ENCODE measurements at places on chromosomes 5 and 9. TPM values are rescaled to one million over a fixed set of nuclear protein-coding genes. Genes with fewer than 3 reads are reported as not detected.

GRCh38 chr9:116087246-116087645, 66.3 kb upstream of the PAPPA start:
- no peak for DNase-seq

- no peak for DNase-seq
Observed at GRCh38 chr9:109132567-109133021, 12.8 kb upstream of the TMEM245 start.

- DNase-seq, result no peak
Observed at GRCh38 chr9:87677776-87678587, 47.9 kb upstream of the CTSL start.

GRCh38 chr5:168844016-168844921, 265.1 kb upstream of the PANK3 start:
- no peak for DNase-seq

The IRF1 gene
- total RNA-seq, result 304 TPM

The PRR16 gene
- 0.27 TPM for total RNA-seq

The LCN15 gene
- total RNA-seq, result not detected

DNA sequence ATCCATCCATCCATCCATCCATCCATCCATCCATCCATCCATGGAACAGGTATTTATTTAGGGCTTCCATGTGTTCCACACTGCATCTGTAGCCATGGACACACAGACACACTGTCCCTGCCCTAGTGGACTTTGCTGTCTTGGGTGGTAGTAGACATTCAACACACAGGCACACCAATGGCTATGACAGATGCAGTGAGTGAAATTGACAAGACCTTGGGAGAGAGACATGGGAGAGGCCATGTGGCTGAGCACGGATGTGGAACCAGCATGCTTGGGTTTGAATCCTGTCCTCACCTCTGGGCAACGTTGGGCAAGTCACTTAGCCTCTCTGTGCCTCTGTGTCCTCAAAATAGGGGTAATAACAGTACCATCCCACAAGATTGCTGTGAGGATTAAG, 45.3 kb downstream of the STOM start:
- no peak for DNase-seq

The SOHLH1 gene
- total RNA-seq, result not detected

The TAS2R1 gene
- not detected for total RNA-seq

DNA sequence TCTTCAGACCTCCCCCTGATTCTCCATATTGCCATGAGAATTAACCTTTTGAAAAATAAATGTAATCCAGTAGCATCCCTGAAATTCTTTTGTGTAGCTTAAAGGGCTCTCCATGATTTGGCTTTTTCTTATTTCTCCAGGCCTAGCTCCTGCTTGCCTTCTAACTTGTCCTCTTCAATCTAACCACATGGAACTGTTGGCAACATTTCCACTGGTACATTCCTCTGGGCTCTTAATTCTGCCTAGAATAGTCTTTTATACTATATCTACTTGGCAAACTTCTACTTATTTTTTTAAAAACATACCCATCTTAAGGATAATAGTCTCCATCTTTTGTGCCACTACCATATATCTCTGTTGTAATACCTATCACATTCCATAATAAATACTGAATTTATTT, 54.1 kb downstream of the GNG10 start:
- no peak for DNase-seq

The CRHBP gene
- 0.62 TPM for total RNA-seq

GRCh38 chr9:20187318-20187717, 398.5 kb upstream of the SLC24A2 start:
- peak; percentile 32 for DNase-seq

DNA sequence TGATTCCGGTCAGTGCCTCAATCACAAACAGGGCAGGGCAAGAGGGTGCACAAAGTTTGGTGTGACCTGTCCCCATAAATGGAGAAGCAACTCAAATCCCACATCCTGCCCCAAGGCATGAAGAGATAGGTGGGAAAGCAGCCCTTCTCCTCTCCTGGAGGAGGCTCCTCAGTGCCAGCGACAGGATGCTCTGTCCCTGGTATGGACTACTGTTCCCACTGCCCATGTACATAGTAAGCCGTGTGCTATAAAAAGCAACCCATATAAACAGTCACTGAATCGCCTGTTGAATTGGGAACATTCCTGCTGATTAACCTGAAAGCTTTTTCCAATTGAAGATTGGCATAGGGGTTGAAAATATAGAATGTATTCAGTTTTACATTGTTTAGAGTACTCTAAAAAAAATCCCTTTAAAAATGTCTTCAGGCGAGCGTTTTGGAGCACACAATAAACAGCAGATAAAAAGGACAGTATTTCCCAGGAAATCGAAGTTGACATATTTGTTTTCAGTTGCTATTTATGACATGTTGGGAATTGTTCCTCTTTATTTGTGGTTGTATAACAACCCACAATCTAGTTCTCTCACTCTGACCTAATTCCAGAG, 513.9 kb downstream of the DIRAS2 start:
- DNase-seq, result no peak

The ZFP37 gene
- total RNA-seq, result 3.6 TPM

DNA sequence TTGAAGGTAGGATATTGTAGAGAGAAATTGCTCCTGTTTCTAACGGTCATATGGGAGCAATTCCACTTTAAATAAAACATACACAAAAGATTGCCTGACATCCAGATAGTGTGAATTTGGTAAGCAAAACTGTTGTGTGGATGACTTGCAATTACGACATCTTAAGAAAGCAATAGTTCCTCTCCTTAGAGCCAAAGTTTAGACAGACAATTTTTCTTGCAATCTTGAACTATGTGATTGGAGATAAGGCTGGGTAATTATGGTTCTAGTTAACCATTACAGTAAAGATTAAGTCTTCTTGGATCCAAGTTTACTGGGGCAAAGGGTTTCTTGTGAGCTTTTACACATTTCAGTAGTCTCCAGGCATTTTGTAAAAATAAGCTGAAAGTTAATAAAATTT, 1080.6 kb upstream of the CDH6 start:
- no peak for DNase-seq

GRCh38 chr5:307306-307705, 14.2 kb upstream of the AHRR start:
- DNase-seq, result no peak
